ENCODE measurements at places on chromosomes 1 and 21. TPM values are rescaled to one million over a fixed set of nuclear protein-coding genes. Genes with fewer than 3 reads are reported as not detected.

The OR2L5 gene
- not detected for polyA plus RNA-seq

The CRB1 gene
- polyA plus RNA-seq = not detected

The LCE1D gene
- polyA plus RNA-seq = not detected

The RRP1B gene
- 47.0 TPM for polyA plus RNA-seq

The AXDND1 gene
- 0.78 TPM for polyA plus RNA-seq

The ERICH3 gene
- polyA plus RNA-seq = not detected

The IFI44 gene
- polyA plus RNA-seq = 37.7 TPM

The PRDM16 gene
- not detected for polyA plus RNA-seq

The SEMA4A gene
- polyA plus RNA-seq = 60.8 TPM

The MLLT11 gene
- polyA plus RNA-seq = 10.1 TPM

The IL20 gene
- not detected for polyA plus RNA-seq

The MASP2 gene
- 0.35 TPM for polyA plus RNA-seq

The TCHH gene
- not detected for polyA plus RNA-seq

The FCRL1 gene
- 0.14 TPM for polyA plus RNA-seq

The VANGL2 gene
- 0.28 TPM for polyA plus RNA-seq

DNA sequence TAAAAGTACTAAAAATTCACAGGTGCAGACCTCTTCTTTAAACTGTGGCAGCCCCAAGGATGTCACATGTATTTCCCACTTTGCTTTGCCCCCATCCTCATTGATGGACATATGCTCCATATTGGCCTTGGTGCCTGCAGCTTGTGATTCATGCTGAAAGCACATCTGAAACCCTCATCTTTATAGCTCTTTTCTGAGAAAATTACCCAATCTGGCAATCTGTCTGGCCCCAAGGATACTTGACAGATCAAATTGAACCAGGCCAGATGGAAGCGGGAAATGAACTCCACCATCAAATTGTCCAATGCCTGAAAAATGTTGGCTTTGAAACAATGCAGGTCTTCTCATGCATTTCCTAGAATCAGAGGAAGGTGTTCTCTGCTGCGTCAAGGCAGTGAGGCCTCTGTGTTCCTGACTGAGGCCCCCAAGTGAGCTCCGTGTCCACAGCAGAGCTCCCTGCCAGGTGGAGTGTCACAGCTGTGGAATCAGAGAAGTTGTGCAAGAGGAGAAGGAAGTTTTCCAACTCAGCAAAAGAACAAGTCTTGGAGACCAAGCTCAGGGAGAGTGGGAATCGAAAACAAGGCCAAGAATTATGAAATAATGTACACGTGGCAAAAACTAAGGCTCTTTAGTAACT, 323.7 kb downstream of the PLPP3 start:
- DNase-seq = no peak

DNA sequence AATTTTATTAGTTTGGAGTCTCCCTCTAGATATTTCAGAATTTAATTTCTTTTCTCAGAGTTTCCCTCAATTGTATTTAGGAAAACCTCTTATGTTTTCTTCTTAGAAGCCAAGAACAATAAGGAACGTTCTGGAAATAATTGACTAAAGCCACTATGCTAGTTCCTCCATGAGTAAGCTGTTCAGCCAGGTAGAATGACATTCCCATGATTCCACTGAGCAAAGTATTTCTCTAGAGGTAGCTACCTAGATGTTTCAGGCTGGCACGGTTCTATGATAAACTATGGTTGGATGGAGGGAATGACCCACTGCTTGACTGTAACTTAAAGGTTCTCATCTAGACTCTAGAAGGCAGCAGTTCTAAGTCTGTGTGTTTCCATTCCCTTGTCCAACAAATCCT, 62.4 kb downstream of the CLDN17 start:
- DNase-seq = no peak

DNA sequence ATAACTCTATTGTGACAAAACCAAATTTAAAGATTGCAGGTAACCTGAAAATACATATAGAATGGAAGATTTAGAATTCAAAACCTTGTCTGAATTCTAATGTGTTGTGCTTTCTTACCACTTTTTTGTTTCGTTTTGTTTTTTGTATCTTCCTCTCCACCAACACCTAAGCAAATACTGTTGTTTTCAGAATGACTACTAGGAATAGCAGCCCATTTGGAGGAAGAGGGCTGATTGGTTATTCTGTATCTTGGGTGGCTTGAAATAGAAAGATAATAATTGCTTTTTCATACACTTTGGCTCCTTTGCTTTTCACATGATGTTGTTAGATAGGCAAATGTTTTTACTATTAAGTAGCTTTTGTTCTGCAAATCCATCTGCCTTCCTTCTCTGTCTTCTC, 61.0 kb upstream of the LRRC7 start:
- no peak for DNase-seq

- DNase-seq = no peak
These were observed 1.8 kb upstream of the OR2T6 start for GRCh38 chr1:248373761-248374160.

- DNase-seq = no peak
These were observed 265.2 kb downstream of the TNR start for GRCh38 chr1:175478217-175478616.

GRCh38 chr1:200226268-200226968, 183.4 kb downstream of the ZNF281 start:
- DNase-seq = no peak

DNA sequence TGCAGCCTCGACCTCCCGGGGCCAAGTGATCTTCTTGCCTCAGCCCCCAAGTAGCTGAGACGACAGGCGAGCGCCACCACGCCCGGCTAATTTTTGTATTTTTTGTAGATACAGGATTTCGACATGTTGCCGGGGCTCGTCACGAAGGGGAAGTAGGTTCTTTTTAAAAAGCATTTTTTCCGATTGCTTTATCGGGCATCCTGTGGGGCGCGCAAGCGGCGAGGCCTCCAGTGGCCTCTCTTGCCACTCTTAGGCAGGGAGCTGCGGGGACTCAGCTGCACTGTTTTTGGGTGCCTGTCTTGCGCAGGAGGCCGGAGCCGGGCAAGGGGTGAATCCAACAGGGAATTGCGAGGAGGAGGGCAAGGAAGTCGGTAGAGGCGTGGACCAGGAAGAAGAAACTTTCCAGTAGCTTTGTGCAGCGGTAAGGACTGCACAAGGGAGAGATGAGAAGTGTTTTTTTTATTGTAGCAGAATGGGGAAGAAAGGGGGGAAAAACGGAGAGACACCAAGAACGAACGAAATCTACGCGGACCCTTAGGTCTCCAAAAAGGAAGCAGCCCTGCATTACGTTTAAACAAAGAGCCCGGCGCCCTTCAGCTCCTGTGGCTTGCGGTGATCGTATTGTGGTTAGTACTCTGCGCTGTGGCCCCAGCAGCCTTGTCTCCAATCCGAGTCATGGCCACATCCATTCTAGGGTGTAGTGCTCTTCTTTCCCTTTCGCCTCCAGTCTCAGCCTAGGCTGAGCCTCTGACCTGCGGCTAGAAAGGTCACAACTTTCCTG, 164.8 kb downstream of the PPIAL4G start:
- peak; percentile 27 for DNase-seq

- DNase-seq = no peak
These were observed 69.1 kb downstream of the RUSC1 start for GRCh38 chr1:155389826-155390225.

DNA sequence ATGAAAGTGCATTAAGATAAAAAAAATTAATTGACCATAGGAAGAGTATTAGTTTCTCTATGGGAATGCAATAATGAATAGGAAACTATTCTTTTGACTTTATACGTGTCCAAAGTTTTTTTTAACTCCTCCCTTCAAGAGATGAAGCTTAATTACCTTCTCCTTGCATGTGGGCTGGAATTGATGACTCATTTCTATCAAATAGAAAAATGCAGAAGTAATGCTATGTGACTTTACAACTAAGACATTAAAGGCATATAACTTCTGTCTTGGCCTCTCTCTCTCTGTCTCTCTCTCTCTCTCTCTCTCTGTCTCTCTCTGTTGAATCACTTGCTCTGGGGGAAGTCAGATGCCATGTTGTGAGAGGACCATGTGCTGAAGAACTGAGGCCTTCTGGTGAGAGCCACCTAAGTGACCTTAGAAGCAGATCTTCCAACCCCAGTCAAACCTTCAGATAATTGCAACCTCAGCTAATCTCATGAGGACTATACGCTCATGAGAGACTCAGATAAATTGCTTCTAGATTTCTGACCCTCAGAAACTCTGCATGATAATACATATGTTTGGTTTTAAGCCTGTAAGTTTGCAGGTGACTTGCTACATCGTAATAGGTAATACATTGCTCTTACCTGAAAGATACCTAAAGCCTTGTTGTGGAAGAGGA, 414.2 kb downstream of the KCNT2 start:
- DNase-seq = no peak

DNA sequence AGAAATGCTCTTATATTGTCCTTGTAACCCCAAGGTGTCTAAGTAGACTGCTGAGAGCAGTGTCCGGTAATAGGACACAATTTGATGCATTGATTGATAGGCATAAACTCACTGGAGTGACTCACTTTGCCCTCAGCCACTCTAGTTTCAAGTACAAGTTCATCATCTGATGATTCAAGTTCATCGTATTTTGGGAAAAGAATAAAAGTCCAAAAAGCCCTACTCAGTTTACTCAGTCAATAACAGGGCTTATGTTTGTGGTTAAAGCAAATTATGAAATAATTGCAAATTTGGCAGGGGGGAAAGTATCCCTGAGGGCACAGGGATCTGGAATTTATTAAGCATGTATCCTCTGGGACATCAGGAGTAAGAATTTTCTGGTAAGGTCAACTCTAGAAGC, 7.6 kb upstream of the ATF3 start:
- no peak for DNase-seq

GRCh38 chr1:245180496-245181157, 25.8 kb downstream of the KIF26B start:
- DNase-seq = no peak

GRCh38 chr1:24470592-24470991, 32.0 kb upstream of the RCAN3 start:
- DNase-seq = no peak

GRCh38 chr1:44114098-44114497, 4.5 kb upstream of the KLF17 start:
- DNase-seq = no peak

DNA sequence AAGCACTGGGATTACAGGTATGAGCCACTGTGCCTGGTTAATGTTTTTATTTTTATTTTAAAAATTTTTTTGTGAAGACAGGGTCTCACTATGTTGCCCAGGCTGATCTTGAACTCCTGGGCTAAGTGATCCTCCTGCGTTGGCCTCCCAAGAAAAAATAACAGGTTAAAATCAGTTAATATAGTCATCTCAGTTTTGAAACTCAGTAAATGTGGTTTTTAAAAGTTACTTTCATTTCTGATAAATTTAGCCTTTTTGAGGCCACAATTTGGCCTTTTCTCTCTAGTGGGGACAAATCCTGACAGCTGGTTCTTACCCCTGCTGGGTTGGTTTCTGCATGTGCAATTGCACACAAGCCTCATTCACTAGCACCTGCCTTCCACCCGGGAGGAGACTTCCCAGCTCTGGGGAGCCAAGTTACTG, 13.3 kb downstream of the PMF1 start:
- peak; percentile 90 for DNase-seq

All from GM12878 (cell line).